Caudate nucleus (tissue), 63 donors: ENCODE measurements at places on chromosomes 4 and X.

DNA sequence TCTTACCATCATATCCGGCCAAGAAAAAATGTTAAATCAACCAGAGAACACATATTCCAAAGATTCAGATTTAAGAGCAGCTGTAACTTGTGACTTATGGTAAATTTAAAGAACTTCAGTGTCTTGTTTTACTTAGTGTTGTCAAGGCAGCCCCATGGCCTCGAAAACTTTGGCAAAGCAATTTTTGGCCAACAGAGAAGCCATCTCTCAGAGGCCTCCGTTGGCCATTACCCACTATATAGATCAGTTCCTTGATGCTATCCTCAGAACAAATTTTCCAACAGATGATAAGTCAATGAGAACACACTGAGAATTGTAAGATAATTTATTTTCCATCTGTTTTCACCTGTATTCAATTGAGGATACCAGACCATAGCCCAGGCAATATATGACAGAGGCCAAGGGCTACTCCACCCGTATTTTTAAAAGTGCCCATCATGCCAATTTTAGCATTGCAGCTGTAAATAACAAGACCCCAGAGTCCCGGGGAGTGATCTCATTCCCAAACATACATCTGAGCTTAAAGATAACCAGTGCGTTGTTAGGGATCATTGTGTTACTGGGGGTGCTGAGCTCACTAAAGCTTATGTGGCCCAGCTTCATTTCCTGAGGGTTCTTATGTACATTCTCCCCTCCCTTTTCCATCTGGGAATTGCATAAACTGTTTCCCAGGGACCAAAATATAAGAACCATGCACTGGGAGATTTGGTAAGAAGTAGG, 50.0 kb upstream of the PDHA1 start:
- no peak for DNase-seq

DNA sequence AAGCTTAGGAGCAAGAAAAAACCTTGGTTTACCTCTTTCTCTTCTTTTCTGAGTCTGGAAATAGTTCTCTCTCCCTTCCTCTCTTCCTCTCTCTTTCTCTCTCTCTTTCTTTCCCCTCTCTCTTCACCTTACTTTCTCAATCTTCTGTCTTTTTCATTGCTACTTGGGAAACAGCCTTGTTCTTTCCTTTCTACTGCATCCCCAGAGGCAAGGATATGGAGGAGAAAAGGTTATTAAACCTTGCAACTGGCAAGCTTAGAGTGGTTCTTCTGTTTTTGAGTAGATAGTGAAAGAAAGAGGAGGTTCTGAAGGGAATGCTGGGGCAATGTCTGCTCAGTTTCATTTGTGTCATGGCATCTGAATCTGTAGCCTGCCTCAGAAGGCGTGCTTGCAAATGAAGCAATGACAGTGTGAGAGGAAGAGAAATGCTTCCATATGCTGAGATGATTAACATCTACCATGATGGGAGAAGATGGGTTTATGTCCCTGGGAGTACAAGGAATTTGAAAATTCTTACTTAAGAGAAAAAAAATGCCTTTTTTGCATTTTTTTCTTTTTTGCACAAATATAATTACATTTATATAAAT, 190.6 kb downstream of the CEP135 start:
- no peak for DNase-seq

DNA sequence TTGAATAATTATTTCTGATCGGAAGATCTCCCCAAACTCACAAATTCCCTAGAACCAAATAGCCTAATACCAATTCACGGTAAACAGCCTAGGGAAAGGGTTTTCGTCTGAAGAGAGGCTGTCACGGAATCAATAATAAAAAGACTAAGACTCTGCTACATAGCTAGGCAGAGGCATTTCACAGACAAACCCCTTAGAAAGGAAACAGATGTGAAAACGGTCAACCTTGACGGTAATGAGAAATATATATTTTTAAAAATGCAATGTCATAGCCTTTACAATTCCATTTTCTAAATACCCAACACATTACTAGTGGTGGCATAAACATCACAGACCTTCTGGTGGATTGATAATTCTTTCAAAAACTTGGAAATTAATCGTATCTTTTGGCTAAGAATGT, 28.4 kb downstream of the PROM1 start:
- no peak for DNase-seq

GRCh38 chrX:16251782-16252181, 84.5 kb downstream of the MAGEB17 start:
- DNase-seq = no peak

DNA sequence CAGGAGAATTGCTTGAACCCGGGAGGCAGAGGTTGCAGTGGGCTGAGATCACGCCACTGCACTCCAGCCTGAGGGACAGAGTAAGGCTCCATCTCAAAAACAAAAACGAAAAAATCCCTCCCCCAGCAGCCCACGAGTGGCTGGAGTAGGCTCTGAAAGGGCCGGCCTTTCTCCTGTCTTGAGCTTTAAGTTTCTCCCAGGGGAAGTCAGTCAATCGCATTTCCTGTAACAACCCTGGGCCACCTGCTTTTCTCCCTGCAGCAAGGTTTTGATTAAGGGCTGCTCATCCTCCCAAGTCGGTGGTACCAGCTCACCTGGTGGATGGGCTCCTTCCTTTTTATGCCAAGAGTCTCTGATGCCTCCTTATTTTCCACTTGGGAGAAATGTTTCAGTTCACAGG, 2.0 kb upstream of the NYX start:
- no peak for DNase-seq

GRCh38 chrX:110477593-110478228, 119.1 kb downstream of the RTL9 start:
- DNase-seq = no peak

DNA sequence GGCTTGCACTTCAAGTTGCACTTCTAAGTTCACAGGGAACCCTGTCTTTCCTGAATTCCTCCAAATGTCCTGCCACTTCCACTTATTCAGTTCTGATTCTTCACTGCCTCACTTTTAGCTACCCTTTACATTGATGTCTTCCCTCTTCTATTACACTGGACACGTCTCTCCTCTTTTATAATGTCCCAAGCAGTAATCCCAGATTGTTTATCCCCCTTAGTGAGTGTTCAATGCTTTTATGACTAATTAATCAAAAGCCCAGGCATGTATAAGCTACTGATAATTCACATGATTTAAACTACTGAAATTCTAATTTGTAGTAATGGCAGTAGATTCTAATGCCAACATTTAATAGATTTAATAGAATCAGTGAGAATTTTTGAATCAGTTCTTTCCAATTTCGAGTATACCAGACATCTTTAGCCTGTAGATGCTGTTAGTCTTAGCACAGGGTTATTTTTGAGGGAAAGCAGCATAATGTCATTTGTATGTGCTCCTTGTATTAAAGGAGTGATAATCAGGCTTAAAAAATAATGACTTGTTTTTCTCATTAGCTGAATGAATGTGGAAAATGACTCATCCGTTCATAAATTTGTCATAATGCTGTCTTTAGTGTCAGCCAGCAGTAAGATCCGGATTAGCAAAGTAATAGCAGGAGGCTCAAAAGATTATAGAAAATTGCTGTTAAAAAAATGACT, 703.1 kb downstream of the CENPC start:
- no peak for DNase-seq

GRCh38 chrX:151176231-151176750, at the start of gene GPR50:
TSS of gene GPR50 (plus strand) at chrX:151176584. CDS start at chrX:151176722, 138 bp downstream.
- no peak for DNase-seq

- no peak for DNase-seq
These were observed 42.7 kb downstream of the AGTR2 start for GRCh38 chrX:116213262-116213661.

DNA sequence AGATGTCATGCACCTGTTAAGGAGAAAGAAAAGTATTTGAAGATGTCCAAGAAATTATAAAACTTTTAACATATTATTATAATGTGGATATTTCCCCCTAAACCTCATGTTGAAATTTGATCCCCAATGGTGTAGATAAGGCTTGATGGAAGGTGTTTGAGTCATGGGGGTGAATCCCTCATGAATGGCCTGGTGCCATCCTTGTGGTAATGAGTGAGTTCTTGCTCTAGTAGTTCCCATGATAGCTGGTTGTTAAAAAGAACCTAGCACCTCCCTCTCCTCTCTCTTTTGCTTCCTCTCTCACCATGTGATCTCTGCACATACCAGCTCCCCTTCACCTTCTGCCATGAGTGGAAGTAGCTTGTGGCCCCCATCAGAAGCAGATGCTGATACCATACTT, 176.6 kb upstream of the NR3C2 start:
- no peak for DNase-seq

DNA sequence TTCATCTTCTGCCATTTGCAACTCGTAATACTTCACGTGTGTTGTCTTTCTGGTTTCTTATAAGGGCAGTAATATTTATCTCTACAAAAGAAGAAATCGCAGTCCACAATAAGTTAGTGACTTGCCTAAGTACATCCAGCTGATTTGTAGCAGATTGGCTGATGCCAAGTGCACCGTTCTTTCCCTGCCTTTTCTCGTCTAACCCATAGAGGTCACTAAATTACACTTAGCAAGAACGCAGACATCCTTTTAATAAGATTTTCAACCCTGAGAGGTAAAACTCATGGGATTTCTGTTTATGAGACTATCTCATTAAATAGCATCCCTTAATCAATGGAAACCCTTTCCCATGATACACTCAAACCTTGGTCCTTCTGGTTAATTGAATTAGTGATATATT, 408.6 kb upstream of the ACTRT1 start:
- DNase-seq = no peak

DNA sequence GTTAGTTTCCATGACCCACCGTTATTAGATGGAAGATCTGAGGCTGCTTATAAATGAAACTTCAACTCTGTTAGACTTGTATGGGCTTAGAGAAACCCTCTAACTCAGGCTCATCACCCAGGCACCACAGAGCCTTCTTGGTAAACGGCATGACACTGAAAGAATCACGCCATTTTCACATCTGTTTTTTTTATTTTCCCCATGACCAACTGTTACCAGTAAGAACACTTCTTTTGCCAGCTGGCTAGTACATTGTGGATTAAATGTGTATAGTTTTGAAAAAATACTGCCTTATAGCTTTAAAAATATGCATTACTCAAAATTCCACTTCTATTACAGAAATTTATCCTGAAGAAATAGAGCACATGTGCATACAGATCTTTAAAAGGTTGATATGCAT, 48.0 kb upstream of the APELA start:
- no peak for DNase-seq

DNA sequence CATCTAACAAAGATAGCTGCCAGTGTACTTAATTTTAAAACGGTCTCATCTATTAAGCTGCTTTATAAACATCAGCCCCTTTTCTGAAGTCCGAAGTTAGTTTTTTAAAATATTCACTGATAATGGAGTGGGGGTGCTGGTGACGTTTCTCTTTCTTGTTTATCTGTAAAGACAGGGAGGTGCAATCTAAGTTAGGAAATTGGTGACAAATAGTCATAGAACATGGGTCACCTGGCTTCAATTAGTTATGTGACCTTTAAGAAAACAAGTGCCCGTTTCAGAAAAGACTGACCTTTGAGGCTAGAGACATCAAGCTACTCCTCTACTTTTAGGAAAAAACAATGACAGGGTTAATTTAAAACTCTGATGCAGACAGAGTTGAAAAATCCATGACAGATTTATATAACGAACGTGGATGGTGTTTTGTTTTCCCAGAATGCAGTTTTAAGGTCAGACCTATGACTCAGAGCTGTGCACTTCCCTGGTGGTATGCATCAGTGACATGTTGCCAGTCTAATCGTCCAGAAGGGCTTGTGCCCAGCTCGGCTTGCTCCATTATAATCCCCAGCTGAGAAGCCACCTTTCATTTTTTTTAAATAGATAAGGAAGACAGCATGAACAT, 38.2 kb downstream of the FHL1 start:
- no peak for DNase-seq

- DNase-seq = no peak
These were observed 29.3 kb downstream of the ZNF827 start for GRCh38 chr4:145909281-145909715.

GRCh38 chr4:19577097-19577496, 674.6 kb upstream of the SLIT2 start:
- DNase-seq = no peak

DNA sequence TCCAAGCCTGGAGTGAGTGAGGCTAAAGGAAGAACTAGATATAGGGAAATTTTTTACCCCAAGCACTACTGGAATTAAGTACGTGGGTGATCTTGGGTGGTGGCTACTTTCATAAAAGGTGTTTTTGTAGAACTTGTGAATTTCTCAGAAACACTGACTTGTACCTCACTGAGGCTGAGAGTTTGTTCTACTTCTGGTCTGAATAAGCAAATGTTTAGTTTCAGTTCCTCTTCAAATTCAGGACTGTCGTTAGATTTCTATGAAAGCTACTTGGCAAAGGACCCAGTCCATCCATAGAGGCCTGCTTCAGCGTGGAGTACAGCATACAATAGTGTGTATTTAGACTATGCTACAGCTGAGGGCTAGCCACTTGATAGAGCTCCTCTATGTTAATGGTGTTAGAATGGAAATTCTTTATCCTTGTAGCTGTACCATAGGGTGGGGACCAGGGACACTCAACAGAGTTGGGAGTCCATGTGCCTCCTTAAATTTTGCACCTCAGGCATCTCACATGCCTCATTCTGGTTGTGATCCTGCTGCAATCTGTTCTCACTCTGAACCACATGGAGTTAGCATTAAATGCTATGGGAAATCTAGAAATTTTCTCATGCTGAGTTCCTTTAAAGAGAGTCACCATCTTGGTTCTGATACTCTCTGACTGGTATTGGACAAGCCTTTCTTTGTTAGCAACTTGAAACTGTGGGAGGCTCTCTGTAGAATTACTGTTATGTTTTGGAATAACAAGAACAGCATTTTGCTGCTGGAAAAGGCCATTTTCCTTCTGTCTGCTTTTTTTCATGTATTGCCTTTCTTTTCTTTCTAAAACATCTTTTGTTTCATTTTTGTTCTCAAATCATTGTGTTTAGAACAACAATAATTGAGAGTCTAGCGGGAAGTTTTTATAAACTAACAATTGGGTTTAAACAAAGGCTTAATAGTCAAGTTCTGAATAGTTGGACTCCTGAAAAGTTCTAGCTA, 86.8 kb downstream of the PDGFRA start:
- DNase-seq = no peak

- no peak for DNase-seq
These were observed 1.9 kb downstream of the ARHGAP10 start for GRCh38 chr4:147733716-147734344.

GRCh38 chr4:6969826-6970800, 60.5 kb downstream of the TBC1D14 start:
- no peak for DNase-seq

DNA sequence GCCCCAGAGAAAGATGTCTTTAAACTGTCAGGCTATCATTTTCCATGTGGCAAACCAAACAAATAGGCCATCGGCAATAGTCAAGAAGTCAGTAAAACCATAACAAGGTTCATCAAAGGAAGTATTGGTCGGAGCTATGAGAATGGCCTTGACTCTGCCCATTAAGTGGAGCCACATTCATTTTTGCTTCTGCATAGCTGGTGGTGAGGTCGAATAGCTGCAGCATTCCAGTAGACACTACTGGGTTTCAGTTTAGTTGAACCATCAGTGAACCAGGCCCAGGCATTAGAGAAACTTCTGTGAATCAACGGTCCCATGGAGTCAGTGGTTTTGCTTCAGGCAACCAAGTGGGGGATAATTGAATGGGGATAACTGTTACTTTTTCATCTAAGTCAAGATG, 92.0 kb upstream of the MED14 start:
- no peak for DNase-seq

GRCh38 chrX:9501362-9501761, 36.5 kb downstream of the TBL1X start:
- no peak for DNase-seq

- DNase-seq = no peak
These were observed 30.8 kb downstream of the SPINK2 start for GRCh38 chr4:56790691-56791091.
